Stimulated activated CD8-positive, alpha-beta memory T cell treated with anti-CD3 and anti-CD28 coated beads, Interleukin-7, amount 100 ng/mL, for 4 hours (primary cell): ENCODE measurements at places on chromosomes 1 and 21.

GRCh38 chr1:167955915-167956314, 19.0 kb upstream of the MPC2 start:
- no peak for DNase-seq

- DNase-seq = peak; percentile 62
These were observed 91.9 kb upstream of the SSX2IP start for GRCh38 chr1:84781946-84782771.

GRCh38 chr1:2330519-2331199, 60.7 kb downstream of the MORN1 start:
- no peak for DNase-seq

DNA sequence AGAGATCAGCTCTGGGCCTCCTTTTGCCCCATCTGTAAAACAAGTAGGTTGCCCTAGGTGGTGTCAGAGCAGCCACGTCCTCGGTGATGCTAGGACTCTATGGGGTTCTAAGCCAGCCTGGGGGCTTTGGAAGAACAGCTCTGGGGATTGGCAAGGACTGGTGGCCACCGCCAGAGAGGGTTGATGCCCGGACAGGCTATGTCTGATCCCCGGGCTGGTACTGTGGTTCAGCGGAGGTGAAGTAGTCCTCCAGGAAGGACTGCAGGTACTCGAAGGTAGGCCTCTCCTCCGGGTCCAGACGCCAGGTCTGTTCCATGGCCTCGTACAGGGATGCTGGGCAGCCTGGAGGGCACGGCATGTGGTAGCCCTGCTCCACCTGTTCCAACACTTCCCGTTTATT, 8.8 kb upstream of the AHDC1 start:
- DNase-seq = no peak
